Stimulated activated CD8-positive, alpha-beta memory T cell treated with anti-CD3 and anti-CD28 coated beads, Interleukin-15, amount 100 ng/mL, for 4 hours (primary cell): ENCODE measurements at places on chromosomes 6 and 20.

GRCh38 chr6:77986380-77987034 lies 333.7 kb downstream of the MEI4 start:
- no peak for DNase-seq

DNA sequence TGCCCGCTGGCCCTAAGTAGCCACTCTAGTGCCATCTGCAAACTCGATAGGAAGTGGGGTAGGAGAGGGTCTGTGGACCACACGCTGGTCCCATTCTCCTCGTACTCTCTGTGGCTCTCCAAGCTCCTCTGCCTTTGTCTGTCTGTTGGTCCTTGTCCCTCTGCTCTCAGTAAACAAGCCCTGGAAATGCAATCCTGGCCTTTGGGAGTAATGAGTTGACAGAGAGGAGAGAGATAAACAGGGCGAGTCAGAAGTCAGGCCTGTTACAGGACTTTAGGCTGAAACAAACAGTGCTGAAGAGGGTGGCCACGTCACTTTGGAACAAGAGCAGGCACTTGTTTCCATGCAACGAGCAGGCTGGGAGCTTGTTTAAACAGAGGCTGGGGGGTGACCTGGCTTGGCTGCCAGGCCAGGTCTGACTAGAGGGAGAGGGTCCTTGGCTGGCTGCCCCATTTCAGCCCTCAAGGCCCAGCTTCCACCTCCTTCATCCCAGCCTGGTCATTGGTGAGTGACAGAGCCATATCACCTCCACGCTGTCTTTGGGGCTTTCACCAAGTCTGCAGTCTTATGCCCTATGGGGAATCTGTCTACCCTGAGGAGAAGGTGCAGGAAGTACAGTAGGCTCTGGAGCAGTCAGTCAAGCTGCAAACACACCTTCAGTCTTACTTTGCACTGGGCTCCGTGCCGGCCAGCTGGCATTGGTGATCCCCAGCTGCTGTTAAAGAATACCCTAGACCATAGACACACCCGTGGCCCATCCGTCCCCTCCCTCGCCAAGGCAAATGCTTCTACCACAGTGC lies 22.6 kb downstream of the FOXP4 start:
- DNase-seq: no peak

DNA sequence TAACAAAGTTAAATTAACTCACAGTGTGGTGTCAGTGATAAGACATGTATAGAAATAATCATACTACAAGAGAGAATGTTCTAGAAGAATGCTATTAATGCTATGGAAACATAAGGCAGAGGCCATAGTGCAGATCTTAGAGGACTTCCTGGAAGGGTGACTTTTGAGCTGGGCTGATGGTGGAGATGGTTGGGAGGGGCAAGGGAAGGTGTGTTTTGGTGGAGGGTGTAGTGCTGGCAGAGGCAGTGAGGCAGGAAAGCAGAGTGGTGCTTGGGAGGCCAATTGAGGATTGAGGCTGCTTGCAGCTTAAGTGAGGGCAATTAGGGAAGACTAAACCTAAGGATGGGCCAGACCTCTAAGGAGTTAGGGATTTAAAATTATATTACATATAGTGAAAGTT lies 58.5 kb upstream of the FNDC1 start:
- DNase-seq: no peak

- DNase-seq: no peak
Measured at GRCh38 chr6:43186019-43186418, 4.0 kb downstream of the CUL9 start.

GRCh38 chr6:85537055-85537494 lies 56.6 kb downstream of the SNX14 start:
- no peak for DNase-seq

GRCh38 chr6:137799950-137800568 lies 67.0 kb upstream of the TNFAIP3 start:
- DNase-seq: no peak

GRCh38 chr20:21090721-21091120 lies 15.4 kb downstream of the LINC00237 start:
- DNase-seq: no peak

DNA sequence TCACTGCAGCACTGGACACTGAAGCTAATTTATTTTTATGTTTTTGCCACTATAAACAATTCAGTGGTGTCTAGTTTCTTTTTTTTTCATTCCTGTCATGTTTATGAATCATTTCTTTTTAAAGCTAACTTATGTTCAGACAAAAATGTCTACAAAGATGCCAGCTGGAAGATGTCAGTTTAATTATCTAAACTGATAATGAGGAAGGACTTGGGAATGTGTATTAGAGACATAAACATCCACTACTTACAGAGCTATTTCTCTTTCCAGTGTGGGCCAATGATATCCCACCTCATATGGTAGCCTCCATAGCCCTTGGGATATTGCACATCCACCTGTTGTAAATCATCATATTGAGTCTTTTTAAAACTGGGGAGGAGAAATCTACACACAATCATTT lies 132.1 kb upstream of the FAM184A start:
- DNase-seq: no peak
